ENCODE measurements at places on chromosomes 3 and 15. TPM values are rescaled to one million over a fixed set of nuclear protein-coding genes. Genes with fewer than 3 reads are reported as not detected.

GRCh38 chr3:155423526-155424322, 130.2 kb upstream of the STRIT1 start:
- peaks cover 15% of the 10 kb centered on the region for H3K4me1 ChIP-seq
- DNase-seq, result no peak
- H3K4me3 ChIP-seq, result no peak overlapping the region
- H3K27me3 ChIP-seq, result no peaks in the 10 kb centered on the region

GRCh38 chr3:188486126-188486525, 332.2 kb downstream of the LPP start:
- no peaks in the 10 kb centered on the region for H3K27me3 ChIP-seq
- H3K4me1 ChIP-seq, result peaks cover 13% of the 10 kb centered on the region
- peaks cover 20% of the 10 kb centered on the region for H3K36me3 ChIP-seq
- no peak overlapping the region for H3K27ac ChIP-seq

DNA sequence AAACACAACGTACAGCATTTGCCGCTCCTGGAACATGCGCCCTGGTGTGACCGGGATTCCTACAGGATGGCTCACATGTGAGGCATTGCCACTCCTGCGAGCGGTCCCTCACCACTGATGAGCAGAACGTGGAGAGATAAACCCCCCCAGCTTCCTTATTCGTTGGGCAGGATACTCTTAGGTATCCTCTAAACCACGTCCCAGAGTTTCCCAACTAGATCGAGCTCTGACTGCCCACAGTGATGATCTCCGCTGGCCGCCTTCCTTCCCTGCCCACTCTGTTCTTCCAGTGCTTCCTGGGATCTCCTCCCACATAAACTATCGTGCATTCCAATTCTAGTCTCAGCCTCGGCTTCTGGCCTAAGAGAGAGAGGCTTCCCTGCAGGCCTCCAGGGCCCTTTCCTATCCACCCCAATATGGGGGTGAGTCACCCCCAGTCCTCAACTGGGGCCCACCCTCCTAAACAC, 91.8 kb downstream of the TOP2B start:
- no peak overlapping the region for H3K4me3 ChIP-seq
- no peak overlapping the region for H3K27ac ChIP-seq
- no peak for DNase-seq
- peaks cover 16% of the 10 kb centered on the region for H3K4me1 ChIP-seq
- no peaks in the 10 kb centered on the region for H3K27me3 ChIP-seq

GRCh38 chr3:66565301-66565700, 64.5 kb upstream of the LRIG1 start:
- H3K27ac ChIP-seq, result no peak overlapping the region
- DNase-seq, result no peak
- no peaks in the 10 kb centered on the region for H3K27me3 ChIP-seq
- H3K4me1 ChIP-seq, result peaks cover 29% of the 10 kb centered on the region

GRCh38 chr15:68693071-68693470, 114.3 kb downstream of the CORO2B start:
- H3K36me3 ChIP-seq, result peaks cover 14% of the 10 kb centered on the region
- DNase-seq, result no peak
- H3K27ac ChIP-seq, result peak overlapping the region; percentile 52
- no peak overlapping the region for H3K4me3 ChIP-seq
- H3K4me1 ChIP-seq, result peaks cover 33% of the 10 kb centered on the region
- no peaks in the 10 kb centered on the region for H3K27me3 ChIP-seq

DNA sequence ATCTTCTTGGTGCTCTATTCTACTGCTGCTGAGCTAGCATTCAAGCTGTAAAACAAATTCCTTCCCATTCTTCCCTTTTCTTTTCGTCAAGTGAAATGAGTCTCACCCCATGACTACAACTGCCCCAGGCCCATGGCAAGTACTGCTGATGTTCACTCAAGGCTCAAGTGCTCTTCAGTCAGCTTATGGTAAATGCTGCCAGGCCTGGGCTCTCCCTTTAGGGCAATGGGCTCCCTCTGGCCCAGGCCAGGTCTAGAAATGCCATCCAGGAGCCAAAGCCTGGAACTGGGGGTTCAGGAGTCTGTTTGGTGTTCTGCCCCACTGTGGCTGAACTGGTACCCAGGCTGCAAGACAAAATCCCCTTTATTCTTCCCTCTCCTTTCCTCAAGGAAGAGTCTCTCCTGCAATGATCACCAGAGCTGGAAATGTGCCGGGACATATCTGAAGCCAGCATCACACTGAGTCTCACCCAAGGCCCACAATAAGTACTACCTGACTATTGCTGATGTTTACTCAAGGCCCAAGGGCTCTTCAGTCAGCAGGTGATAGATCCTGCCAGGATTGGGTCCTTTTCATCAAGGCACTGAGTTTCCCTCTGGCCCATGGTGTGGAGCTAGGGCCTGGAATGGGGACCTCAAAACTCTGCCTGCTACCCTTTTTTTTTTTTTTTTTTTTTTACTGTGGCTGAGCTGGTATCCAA, 205.0 kb upstream of the STAC start:
- no peak overlapping the region for H3K4me3 ChIP-seq
- H3K27me3 ChIP-seq, result no peaks in the 10 kb centered on the region
- H3K27ac ChIP-seq, result no peak overlapping the region
- H3K36me3 ChIP-seq, result no peaks in the 10 kb centered on the region
- no peaks in the 10 kb centered on the region for H3K4me1 ChIP-seq
- no peak for DNase-seq

GRCh38 chr3:106104078-106104477, 235.3 kb upstream of the CBLB start:
- H3K27me3 ChIP-seq, result no peaks in the 10 kb centered on the region
- DNase-seq, result no peak
- H3K36me3 ChIP-seq, result peaks cover 9% of the 10 kb centered on the region
- H3K4me1 ChIP-seq, result no peaks in the 10 kb centered on the region

- DNase-seq, result no peak
- H3K4me1 ChIP-seq, result peaks cover 12% of the 10 kb centered on the region
- H3K36me3 ChIP-seq, result no peaks in the 10 kb centered on the region
- H3K27me3 ChIP-seq, result no peaks in the 10 kb centered on the region
- no peak overlapping the region for H3K27ac ChIP-seq
- no peak overlapping the region for H3K4me3 ChIP-seq
Observed at GRCh38 chr15:68354923-68355322, 77.0 kb downstream of the ITGA11 start.

GRCh38 chr3:8143186-8143585, 358.4 kb upstream of the LMCD1 start:
- no peak overlapping the region for H3K27ac ChIP-seq
- H3K4me1 ChIP-seq, result no peaks in the 10 kb centered on the region
- H3K27me3 ChIP-seq, result no peaks in the 10 kb centered on the region
- no peak for DNase-seq
- no peaks in the 10 kb centered on the region for H3K36me3 ChIP-seq

GRCh38 chr15:87579537-87579936, 677.0 kb downstream of the NTRK3 start:
- DNase-seq, result no peak
- peaks cover 3% of the 10 kb centered on the region for H3K27me3 ChIP-seq
- H3K4me3 ChIP-seq, result no peak overlapping the region
- peaks cover 15% of the 10 kb centered on the region for H3K4me1 ChIP-seq

Gene FAM227B
- total RNA-seq, result 7.1 TPM

Gene PLSCR2
- not detected for total RNA-seq

Gene WDR93
- not detected for total RNA-seq

Gene BDH1
- 28.7 TPM for total RNA-seq

All from neural crest cell (in vitro differentiated cells).